ENCODE measurements at places on chromosomes 6 and 20.

GRCh38 chr6:139378882-139379341 lies 4.5 kb upstream of the CITED2 start:
- H3K4me3 ChIP-seq: no peak overlapping the region
- no peak for DNase-seq
- H3K36me3 ChIP-seq: peaks cover 5% of the 10 kb centered on the region
- no peaks in the 10 kb centered on the region for H3K27me3 ChIP-seq
- no peak overlapping the region for H3K27ac ChIP-seq

GRCh38 chr6:168291450-168291849 lies 28.1 kb downstream of the DACT2 start:
- no peaks in the 10 kb centered on the region for H3K36me3 ChIP-seq
- H3K4me1 ChIP-seq: no peaks in the 10 kb centered on the region
- no peak overlapping the region for H3K27ac ChIP-seq
- peaks cover 5% of the 10 kb centered on the region for H3K27me3 ChIP-seq
- no peak overlapping the region for H3K4me3 ChIP-seq

DNA sequence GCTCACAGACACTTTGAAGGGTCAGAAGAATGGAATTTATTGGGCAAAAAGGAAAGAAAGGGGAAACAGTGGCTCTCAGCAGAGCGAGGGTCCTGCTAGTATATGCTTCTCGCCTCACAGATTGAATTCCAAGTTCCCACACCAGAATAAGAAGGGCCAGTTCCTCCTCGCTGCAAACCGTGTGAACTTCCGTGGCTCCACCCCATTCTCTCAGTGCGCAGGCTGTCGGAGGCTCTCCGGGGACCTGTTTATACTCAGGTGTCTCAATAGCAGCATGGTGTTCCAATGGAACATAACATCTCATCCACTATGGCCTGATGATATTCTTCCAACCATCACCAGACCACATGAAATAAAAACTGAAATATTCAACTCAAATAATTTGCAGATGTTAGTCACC lies 4.6 kb downstream of the SAMD3 start:
- no peaks in the 10 kb centered on the region for H3K36me3 ChIP-seq
- DNase-seq: no peak
- no peaks in the 10 kb centered on the region for H3K27me3 ChIP-seq
- H3K4me1 ChIP-seq: peaks cover 4% of the 10 kb centered on the region

- H3K27ac ChIP-seq: no peak overlapping the region
- no peaks in the 10 kb centered on the region for H3K36me3 ChIP-seq
- H3K4me1 ChIP-seq: peaks cover 6% of the 10 kb centered on the region
- no peak overlapping the region for H3K4me3 ChIP-seq
- DNase-seq: no peak
Measured at GRCh38 chr6:125001684-125002405, 39.6 kb downstream of the RNF217 start.

DNA sequence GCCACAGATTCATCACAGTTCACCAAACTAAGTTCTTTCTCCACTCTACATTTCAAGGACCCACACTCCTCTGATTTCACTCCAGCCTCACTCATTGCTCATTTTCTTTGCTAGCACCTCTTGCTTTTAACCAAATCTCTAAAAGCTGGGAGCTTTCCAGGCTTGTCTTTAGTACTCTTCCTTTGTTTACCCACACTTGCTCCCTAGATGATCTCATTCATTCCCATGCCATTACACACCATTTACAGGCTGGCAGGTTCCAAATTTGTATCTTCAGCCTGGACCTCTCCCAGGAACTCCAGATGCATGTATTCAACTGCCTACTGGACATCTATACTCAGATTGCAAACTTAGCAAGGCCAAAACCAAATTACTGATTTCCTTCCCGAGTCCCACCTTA lies 5.3 kb upstream of the GUCA1B start:
- DNase-seq: no peak
- no peaks in the 10 kb centered on the region for H3K27me3 ChIP-seq
- peaks cover 37% of the 10 kb centered on the region for H3K36me3 ChIP-seq
- H3K4me1 ChIP-seq: peaks cover 6% of the 10 kb centered on the region
- no peak overlapping the region for H3K4me3 ChIP-seq
- H3K27ac ChIP-seq: no peak overlapping the region

DNA sequence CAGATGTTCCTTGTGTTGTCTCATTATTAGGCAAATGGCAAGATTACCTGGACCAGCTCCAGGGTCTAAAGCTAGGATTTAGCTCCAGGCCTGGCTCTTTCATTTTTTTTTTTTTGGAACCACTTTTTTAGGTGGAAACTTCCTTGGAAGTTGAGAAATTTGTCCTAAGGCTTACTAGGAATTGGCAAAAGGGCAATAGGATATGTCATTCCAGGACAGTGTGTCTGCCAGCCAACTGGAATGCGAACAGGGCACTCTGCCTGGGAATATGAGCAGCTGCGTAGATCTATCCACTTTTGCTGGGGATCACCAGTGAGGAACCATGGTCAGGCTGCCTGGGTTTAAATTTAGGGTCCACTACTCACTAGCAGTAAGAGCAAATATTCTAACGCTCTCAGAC lies 304.0 kb downstream of the TSHZ2 start:
- DNase-seq: no peak
- no peaks in the 10 kb centered on the region for H3K4me1 ChIP-seq
- no peak overlapping the region for H3K27ac ChIP-seq
- H3K36me3 ChIP-seq: no peaks in the 10 kb centered on the region
- no peak overlapping the region for H3K4me3 ChIP-seq

DNA sequence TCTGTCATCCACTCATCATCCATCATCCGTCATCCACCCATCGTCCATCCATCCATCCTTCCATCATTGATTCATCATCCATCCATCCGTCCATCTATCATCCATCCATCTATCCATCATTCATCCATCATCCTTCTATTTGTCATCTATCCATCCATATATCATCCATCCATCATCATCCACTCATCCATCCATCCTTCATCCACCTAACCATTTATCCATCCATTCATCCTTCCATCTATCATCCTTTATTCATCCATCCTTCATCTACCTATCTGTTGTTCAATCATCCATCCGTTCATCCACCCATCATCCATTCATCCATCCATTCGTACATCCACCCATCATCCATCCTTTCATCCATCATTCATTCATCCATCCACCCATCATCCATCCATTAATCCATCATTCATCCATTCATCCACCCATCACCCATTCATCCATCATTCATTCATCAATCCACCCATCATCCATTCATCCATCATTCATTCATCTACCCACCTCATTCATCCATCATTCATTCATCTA lies 266.4 kb downstream of the CDH4 start:
- H3K27ac ChIP-seq: no peak overlapping the region

DNA sequence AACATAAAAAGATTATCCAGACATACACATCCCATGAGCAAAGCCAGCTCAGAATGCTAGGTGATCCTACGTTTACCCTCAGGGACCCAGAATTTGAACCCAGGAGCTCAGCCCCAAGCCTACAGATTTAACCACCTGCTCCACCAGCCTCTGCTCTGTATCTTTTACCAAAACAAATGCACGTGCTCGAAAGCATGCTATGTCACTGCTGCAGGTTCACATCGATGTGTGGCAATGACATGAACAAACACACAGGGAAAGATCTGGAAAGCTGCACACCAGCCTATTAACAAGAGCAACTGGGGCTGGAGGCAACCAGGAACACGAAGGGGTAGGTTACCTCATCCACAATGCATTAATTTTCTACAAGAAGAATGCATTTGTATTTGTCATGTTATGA lies 32.1 kb downstream of the PREX1 start:
- peaks cover 40% of the 10 kb centered on the region for H3K4me1 ChIP-seq
- no peak for DNase-seq
- H3K27me3 ChIP-seq: no peaks in the 10 kb centered on the region
- peaks cover 8% of the 10 kb centered on the region for H3K36me3 ChIP-seq
- no peak overlapping the region for H3K27ac ChIP-seq
- no peak overlapping the region for H3K4me3 ChIP-seq

DNA sequence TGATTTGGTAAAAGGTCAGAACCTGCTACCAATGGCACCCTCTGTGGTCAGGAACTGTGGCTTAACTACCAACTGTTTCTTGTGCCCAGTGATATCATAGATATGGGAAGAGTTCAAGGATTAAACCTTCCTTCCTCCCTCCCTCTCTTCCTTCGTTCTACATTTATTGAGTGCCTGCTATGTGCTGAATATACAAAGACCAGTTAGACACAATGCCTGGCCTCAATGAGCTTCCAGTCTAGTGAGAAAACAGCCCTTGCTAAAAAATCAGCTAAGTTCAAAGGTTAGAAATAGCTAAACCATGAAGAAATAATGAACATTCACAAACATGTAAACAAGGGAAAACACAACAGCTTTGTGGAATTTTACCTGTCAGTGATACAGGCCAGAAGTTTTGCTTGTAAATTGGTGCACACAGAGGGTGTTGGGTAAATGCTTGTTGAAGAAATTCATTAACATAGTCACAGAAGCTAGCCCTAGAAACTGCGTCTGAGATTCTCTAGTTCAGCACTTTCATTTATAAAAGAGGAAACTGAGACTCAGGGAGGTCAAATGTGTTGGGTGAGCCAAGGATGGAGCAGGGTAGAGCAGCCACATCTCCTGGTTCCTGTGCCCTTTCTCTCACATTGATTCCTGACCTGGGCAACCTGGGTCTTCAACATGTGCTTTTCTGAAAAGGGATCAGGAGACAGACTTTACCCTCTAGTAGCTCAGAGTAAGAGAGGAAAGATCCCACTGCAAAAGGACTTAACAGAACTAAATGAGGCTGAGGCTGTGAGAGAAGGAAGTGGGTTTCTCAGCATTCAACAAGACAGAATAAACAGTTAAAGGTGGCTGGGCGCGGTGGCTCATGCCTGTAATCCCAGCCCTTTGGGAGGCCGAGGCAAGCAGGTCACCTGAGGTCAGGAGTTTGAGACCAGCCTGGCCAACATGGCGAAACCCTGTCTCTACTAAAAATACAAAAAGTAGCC lies 14.4 kb upstream of the FOXO3 start:
- H3K27ac ChIP-seq: no peak overlapping the region
- peaks cover 18% of the 10 kb centered on the region for H3K4me1 ChIP-seq
- no peak for DNase-seq

- peaks cover 22% of the 10 kb centered on the region for H3K27me3 ChIP-seq
- no peaks in the 10 kb centered on the region for H3K36me3 ChIP-seq
- H3K4me3 ChIP-seq: no peak overlapping the region
- no peak for DNase-seq
Measured at GRCh38 chr20:43975096-43975768, 60.6 kb downstream of the TOX2 start.

DNA sequence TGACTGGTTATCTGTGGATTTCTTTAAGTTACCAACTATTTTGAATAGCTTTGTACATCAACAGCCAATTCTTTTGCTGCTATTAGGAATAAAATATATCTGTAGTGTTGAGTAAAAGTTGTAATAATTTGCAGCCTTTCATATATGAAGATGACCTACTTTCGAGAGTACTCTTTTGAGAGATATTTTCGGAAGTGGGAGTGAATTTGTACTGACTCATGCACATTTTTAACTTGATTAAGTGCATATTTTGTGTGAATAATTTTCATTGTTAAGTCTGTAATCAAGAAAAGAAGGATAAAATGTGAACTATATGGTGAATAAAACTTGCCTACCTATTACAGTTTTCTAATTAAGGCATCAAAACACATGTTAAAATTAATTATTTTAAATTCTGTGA lies 51.9 kb downstream of the L3MBTL3 start:
- peaks cover 8% of the 10 kb centered on the region for H3K4me1 ChIP-seq
- DNase-seq: no peak
- H3K36me3 ChIP-seq: peaks cover 13% of the 10 kb centered on the region

- no peaks in the 10 kb centered on the region for H3K36me3 ChIP-seq
- no peak for DNase-seq
- no peaks in the 10 kb centered on the region for H3K4me1 ChIP-seq
- H3K27ac ChIP-seq: no peak overlapping the region
Measured at GRCh38 chr6:87436435-87436834, 28.7 kb downstream of the CFAP206 start.

- DNase-seq: no peak
- H3K27me3 ChIP-seq: no peaks in the 10 kb centered on the region
- H3K4me3 ChIP-seq: no peak overlapping the region
- no peak overlapping the region for H3K27ac ChIP-seq
Measured at GRCh38 chr6:71967436-71967835, 81.1 kb downstream of the RIMS1 start.

- no peaks in the 10 kb centered on the region for H3K4me1 ChIP-seq
- no peak overlapping the region for H3K4me3 ChIP-seq
- no peak overlapping the region for H3K27ac ChIP-seq
- DNase-seq: no peak
- H3K36me3 ChIP-seq: no peaks in the 10 kb centered on the region
- H3K27me3 ChIP-seq: peaks cover 17% of the 10 kb centered on the region
Measured at GRCh38 chr20:19336631-19337030, 124.2 kb downstream of the SLC24A3 start.

DNA sequence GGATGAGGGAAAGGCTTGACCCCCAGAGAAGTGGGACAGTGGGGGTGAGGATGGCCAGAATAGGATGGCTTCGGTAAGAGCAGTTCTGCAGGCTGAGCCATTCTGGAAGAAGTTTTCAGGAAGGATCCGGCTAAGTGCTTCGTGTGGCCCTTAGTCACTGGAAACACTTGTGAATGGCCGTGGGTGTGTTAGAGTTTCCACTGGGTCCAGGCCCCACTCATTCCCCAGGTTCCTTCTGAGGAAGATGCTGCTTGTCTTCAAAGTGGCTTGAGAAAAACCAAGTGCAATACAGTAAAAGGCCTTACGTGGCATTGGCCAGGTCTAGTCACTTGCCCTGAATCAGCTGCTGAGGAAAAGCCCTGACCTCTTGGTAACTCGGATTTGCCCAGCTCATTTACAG lies 27.9 kb downstream of the MANBAL start:
- peaks cover 60% of the 10 kb centered on the region for H3K4me1 ChIP-seq
- H3K36me3 ChIP-seq: peaks cover 31% of the 10 kb centered on the region
- H3K27ac ChIP-seq: peak overlapping the region; percentile 95
- no peak overlapping the region for H3K4me3 ChIP-seq
- DNase-seq: no peak

- no peak overlapping the region for H3K27ac ChIP-seq
- peaks cover 4% of the 10 kb centered on the region for H3K36me3 ChIP-seq
- no peaks in the 10 kb centered on the region for H3K27me3 ChIP-seq
- DNase-seq: no peak
- no peak overlapping the region for H3K4me3 ChIP-seq
- no peaks in the 10 kb centered on the region for H3K4me1 ChIP-seq
Measured at GRCh38 chr6:81736428-81736827, 16.1 kb downstream of the TENT5A start.

DNA sequence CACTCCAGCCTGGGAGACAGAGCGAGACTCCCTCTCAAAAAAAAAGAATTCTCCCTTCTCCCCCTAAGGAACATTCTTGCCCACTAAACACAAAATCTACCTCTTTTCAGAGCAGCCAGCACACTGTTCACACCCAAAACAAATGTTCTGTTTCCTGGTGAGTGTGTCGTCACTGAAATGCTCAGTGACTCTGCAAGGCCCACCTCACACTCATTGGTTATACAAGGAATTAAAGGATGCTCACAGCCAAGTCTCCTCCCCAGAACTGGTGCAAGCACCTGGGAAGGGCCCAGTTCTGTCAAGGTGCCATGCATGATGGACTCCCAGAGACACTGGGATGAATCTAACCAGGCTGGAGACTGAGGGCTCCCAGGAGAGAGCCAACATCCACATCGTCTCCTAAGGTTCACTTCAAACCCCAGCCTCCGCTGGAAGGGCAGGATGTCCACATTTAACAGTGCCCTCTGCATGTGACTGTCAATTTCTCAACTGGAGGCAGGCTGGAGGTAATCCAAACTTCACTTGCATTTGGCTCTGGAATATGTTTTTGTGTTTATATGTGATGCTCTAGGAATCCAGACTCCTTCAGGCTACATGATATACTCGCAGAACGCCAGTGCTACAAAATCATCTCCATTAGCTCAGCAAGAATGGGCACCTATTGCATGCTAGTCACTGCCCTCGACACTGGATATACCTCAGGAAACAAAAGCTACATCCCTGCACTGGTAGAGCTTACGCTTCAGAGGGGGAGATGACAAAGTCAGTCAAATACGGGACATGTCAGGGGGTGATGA lies 7.1 kb downstream of the RRBP1 start:
- H3K4me1 ChIP-seq: peaks cover 33% of the 10 kb centered on the region
- H3K27me3 ChIP-seq: no peaks in the 10 kb centered on the region
- H3K36me3 ChIP-seq: peaks cover 44% of the 10 kb centered on the region
- no peak for DNase-seq
- H3K4me3 ChIP-seq: no peak overlapping the region

Data from stimulated activated naive B cell treated with anti-CD40 and anti-IgM and Interleukin-4, amounts not matched to agents 10 μg/mL and 1 μg/mL and 100 μg/mL, for 72 hours (primary cell).